T-cell (primary cell): ENCODE measurements at places on chromosomes 2 and 18.

DNA sequence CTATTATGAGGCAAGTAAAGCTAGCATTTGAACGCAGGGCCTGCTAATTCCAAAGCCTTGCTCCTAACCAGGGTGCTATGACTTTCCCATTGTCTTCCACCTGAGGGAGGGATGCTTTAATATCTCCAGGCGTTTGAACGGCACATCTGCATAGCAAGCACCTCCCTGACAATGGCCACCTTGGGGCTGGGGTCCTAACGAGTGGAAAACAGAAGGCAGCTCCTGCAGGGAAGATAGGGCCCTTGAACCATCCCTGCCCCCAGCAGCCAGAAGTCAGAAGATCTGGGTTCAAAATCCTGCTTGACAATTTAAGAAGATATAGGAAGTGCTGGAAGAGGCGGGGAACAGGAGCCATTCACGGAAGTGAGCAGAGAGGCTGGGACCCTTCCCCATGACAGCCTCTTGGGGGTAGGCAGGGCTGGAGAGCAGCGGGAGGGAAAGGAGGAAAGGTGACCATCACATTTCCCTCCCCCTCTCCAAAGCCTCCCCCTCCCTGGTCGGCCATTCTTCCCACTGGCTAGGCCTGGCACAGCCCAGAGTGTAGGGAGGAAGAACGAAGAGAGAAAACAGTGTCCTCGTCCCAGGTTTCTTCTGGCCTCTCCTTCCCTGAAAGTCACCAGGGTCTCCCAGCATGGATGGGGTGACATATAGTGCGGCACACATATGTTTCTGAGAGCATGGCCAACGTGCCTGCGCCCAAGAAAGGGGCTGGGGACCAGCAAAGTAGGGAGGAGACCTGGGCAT is 73.5 kb downstream of the EMX1 start:
- no peak for DNase-seq

- no peak for DNase-seq
These were observed 33.1 kb downstream of the ID2 start for GRCh38 chr2:8714971-8715370.

- DNase-seq = no peak
These were observed 28.8 kb downstream of the CNRIP1 start for GRCh38 chr2:68290901-68291300.

DNA sequence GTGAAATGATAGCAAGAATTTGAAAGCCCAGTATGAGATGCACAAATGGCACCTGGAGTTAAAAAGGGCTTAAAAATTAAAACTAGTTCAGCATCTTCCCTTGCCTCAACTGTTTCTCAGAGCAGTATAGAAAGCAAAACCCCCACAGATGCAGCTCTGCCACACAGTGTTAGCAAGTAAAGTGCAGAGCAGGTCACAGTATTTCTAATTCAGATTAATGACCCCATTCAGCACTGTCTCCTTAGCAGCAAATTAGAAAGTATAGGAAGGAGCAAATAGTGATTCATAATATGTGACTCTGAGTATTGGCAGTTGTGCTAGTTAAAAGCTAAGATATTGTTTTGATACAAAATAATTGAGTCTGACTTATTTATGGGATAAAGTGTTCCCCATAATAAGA is 73.8 kb upstream of the CCDC85A start:
- no peak for DNase-seq

DNA sequence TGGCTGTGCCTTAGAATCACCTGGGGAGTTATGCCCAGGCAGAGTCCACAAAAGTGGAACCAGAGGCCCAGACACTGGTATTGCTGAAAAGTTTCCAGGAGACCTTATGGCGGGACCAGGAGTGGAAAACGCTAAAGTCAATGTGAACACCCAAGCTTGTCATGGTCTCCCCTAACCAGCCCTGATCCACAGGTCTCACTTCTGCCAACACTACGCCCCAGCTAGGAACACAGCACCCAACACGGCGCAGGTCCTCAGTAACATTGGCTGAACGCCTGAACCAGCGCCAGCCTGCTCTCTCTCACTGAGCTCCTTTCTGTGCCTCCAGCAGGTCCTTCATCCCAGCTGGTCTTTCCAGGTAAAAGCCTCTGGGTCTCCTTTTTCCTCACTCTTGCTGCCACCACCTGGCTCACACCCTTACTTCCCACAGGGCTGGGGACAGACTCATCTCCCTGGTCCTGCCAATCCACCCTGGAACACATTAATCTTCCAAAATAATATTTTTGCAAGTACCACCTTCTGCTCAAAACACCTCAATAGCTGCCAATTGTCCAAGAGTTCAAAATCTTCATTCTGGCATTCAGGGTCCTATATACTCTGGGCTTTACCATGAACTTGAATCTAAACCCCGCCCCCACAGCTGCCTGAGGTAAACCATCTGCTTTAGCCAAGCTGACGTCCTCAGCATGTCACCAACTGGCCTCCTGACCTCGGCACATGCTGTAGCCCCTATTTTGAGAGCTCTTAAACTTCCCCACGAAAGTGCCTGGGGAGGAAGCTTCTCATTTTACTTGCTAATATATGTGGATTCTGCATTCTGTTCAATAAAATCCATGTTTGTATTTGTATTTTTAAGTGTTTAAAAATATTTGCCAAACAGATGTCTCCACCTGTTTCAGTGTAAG is 34.6 kb downstream of the ADCY3 start:
- DNase-seq = no peak

GRCh38 chr2:224971214-224971613 is 71.1 kb downstream of the DOCK10 start:
- no peak for DNase-seq

DNA sequence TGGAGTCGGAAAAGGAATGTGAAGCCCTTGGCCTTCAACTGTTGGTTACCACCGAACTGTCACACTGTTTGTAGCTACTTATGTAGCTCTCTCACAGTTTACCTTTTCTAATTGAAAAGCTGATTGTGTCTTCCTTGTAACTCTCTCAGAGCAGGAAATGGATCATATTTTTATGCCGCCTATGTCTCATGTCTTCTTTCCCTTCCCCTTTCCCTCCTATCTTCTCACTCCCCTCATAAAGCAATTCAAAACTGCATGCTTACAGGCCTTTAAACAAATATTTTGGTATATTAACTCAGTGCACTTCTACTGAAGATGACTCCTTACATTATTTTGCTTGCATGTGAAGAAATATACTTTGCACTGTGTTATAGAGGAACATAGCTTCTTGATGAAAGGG is 6.0 kb downstream of the SLC39A10 start:
- no peak for DNase-seq

GRCh38 chr2:204170411-204170810 is 233.8 kb downstream of the ICOS start:
- no peak for DNase-seq

DNA sequence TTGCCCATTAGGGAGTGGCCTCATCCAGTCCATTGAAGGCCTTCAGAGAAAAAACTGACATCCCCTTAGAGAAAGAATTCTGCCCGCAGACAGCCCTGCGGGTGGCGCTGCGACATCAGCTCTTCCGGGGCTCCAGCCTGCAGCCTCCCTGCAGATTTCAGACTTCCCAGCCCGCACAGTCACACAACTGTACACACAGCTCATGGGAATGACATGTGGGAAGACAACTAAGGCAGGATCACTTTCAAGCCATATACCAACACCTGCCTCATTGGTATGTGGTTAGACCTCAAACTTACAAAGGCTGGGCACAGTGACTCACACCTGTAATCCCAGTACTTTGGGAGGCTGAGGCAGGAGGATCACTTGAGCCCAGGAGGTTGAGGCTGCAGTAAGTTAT is 24.8 kb upstream of the TUBB6 start:
- DNase-seq = no peak
